ENCODE measurements at places on chromosomes 1 and 21.

DNA sequence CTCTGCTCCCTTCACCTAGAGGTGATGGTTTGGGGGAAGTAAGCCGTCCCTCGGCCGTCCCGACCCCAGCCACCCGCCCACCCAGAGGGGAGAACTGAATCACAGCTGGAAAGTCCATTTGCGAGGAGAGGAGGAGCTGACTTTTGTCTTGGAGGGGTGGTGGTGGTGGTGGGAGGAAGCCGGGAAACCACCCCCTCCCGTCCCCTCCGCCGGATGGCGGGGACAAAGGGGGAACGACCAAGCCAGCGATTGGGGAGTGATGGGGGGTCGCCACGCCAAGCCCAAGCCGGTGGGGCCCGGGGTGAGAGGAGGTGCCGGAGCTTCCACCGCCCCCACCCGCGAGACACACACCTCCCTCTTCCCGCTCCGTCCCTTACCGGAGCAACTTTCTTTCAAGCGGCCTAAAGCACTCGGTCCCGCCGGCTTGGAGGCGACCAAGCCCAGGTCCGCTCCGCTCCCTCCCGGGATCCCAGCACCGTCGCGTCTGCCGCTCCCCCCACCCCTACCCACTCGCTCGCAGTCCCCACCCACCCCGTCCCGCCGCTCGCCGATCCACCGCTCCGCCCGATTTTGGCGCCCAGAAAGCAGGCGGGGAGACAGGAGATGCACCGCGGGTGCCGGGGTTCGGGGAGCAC lies 540 bp downstream of the ARHGEF2 start:
- peak; percentile 63 for DNase-seq

GRCh38 chr1:76480827-76481226 lies 386.5 kb upstream of the ST6GALNAC5 start:
- DNase-seq = no peak

DNA sequence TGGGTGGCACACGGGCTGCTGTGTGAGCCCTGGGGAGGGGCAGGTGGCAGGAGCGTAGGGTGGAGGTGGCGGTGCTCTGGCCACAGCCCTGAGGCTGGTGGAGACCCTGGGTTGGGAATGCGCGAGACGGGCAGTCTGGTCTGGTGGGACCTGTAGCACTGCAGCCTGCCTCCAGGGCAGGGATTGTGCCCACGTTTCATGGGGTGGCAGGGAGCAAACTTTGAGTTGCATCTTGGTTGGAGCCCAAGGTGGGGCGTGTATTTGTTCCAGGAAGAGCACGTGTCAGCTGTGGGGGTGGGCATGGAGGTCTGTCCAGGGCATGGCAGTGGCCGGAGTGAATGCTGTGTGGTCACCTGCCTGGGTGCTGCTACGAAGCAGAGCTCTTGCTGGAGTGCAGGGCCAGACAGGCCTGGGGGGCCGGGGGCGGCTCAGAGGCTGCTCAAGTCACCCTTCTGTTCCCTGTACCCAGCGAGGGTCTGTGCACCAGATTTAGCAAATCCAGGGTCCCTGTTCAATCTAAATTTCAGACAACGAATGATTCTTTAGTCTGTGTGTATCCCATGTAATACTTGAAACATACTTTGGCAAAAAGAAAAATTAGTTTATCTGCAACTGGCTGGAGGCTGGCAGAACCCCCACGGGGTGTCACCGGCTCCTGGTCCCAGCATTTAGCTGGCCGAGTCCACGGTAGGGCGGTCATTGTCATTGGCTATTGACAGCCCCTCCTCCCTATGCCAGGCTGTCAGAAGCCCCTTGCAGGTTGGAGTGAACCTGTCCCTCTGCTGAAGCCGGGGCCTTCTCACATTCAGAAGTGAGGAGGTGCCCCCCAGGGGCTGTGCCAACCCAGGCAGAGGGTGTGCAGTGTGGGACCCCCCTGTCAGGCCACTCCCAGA lies 27.3 kb downstream of the KRTAP10-1 start:
- DNase-seq = no peak

GRCh38 chr1:234854645-234855039 lies 244.7 kb upstream of the IRF2BP2 start:
- DNase-seq = no peak

DNA sequence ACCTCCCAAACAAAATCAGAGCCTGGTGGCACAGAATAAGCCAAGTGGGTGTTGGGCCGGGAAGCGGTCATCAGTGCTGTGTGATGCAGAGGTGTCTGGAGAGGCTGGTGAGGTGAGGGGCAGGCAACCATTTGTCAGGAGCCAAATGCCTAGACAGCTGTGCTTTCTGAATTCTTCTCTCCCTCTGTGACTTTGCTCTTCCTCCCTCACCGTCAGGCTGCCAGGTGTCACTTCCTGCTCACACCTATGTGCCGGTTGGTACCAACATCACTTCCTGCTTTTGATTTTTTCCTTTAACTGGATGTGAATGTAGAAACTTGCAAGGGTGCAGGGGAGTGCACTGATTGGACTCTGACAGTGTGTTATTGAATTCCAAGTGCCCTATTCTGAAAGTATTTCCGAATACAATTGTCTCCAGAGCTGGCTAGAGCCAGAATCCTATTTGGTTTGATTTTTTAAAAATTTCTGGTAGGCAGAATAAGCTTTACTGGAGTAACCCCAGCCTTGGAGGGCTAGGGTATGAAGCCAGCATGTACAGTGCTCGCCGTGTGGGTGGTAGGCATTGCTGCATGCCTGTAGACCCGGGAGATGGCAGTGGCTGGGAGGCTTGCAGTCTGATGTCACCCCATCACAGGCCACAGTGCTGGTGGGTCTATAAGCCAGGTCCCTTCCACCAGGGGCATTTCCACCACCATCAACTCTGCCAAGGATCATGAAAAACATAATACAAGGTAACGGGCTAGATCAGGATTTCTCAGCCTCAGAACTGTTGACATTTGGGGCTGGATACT lies 210.9 kb downstream of the KAZN start:
- DNase-seq = no peak

DNA sequence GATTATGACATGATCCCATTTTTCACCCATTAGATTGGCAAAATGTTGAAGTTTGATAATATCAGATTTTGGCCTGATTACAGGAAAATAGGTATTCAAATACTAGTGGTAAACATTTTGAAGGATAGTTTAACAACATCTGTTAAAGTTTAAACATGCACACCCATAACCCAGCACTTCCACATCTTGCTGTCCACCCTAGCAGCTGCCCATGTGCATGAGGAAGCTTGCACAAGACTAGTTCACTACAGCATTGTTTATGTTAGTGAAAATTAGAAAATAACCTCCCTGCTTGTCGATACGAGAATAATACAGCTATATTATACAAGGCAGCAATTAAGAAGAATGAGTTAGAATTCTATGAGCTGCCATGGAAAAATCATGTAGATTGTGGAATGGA lies 127.6 kb downstream of the C1orf21 start:
- no peak for DNase-seq

DNA sequence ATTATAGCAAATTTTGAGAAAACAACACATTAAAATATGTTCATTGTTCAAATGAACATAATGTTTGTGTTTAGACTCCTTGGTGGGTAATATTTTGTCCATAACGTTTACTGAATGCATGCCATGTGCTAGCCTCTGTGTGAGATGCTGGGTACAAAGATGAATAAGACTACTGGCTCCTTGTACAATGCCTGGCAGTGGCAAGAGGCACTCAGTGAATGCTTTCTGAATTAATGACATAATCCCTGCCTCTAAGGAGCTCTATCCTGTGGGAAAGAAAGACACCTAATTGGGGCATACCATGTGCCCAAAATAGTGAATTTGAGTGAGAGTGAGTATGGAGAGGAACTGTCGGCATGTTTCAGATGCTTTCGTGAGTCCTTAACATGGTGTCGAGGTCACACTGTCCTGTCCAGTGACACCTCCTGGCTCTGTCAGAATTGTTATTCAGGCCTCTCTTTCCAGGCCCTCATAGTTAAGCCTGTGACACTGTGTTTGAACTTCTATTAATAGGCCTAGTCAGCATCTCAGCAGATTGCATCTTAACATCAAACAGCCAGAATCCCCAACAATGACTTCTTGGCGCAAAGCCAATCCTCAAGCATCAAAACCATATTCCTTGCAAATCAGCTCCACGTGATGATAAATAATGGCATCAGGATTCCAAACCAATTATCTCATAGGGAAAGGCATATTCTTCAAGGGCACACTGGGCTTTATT lies 32.8 kb upstream of the S1PR1 start:
- DNase-seq = peak; percentile 41

GRCh38 chr1:29679828-29680558 lies 443.7 kb downstream of the PTPRU start:
- no peak for DNase-seq

DNA sequence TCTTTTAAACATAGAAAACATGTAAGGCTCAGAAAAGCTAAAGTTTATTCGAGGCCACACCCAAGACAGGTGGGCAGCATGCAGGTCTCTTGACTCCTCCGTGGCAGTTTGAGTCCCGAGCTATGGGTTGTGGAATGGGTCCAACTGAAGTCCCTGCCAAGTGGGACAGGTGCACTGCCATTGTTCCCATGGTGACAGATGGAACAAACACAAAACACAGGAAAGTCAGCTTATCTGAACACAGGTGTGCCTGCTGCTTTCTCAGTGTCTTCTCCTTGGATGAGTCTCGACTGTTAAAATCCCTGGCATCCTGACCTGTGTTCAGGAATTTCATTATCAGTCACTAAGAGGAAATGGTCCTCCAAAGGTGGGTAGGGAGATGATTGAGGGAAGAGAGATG lies 99.0 kb upstream of the RAB4A start:
- peak; percentile 99 for DNase-seq
